ENCODE measurements at places on chromosomes 13 and 19. TPM values are rescaled to one million over a fixed set of nuclear protein-coding genes. Genes with fewer than 3 reads are reported as not detected.
A peak's percentile ranks its signal among the peaks of the same experiment; 100 is the strongest.

The CACNA1A gene
- 0.85 TPM for total RNA-seq

The SBK3 gene
- total RNA-seq, result not detected

DNA sequence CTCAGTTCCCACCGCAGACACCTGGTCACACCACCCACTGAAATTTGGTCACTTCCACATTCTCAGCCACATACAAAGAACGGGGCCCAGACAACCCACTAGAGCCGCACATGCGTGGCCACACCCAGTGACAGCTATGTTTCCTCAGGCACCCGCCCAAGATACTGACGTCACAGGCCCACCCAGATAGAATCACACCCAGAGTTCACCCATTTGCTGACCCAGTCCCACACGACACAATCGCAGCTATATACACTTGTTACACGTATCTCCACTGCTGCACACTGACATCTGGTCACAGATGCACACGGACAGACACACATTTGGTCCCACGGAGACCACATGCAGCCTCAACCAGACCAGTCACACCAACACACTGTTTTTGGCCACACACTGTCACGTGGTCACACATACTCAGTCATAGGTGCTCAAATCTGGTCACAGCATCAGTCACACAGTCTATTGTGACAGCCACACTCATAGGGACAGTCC lies 2.9 kb downstream of the NUMBL start:
- DNase-seq, result peak; percentile 65

GRCh38 chr19:33706631-33707030 lies 84.9 kb downstream of the CHST8 start:
- no peak for DNase-seq

DNA sequence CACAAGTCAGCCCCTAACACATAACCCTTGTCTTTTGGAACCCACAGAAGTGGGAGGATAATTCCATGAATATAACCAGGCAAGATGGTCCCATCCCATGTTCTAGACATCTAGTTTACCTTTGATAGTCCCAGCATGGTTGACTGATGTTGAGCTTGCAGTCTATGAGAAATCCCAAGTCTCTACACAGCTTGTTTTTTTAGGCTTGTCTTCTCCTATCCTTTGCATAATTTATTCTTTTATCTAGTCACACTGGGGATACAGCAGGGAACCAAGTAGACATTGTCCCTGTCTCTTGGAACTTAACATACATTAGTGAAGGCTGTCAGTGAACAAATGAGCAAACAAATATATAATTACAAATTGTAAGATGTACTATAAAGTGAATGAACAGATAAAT lies 19.6 kb upstream of the FRY start:
- no peak for DNase-seq

- no peak for DNase-seq
These were observed 295.8 kb downstream of the NDFIP2 start for GRCh38 chr13:79776531-79777295.

DNA sequence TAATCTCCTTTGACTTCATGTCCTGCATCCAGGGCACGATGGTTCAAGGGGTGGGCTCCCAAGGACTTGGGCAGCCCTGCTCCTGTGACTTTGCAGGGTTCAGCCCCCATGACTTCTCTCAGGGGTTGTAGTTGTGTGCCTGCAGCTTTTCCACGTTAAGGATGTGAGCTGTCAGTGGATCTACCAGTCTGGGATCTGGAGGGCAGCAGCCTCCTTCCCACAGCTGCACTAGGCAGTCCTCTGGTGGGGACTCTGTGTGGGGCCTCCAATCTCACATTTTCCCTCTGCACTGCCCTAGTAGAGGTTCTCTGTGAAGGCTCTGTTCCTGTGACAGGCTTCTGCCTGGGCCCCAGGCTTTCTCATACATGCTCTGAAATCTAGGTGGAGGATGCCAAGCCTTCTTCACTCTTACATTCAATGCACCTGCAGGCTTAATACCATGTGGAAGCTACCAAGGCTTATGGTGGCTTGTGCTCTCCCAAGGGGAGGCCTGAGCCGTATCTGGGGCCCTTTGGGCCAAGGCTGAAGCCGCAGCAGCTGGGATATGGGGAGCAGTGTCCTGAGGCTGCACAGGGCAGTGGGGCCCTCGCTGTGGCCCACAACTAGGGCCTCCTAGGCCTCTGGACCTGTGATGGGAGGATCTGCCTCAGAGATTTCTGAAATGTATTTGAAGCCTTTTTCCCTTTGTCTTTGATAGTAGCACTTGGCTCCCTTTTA lies 39.3 kb upstream of the ERICH6B start:
- DNase-seq, result no peak

- no peak for DNase-seq
These were observed 2.3 kb downstream of the NCCRP1 start for GRCh38 chr19:39199025-39199424.

DNA sequence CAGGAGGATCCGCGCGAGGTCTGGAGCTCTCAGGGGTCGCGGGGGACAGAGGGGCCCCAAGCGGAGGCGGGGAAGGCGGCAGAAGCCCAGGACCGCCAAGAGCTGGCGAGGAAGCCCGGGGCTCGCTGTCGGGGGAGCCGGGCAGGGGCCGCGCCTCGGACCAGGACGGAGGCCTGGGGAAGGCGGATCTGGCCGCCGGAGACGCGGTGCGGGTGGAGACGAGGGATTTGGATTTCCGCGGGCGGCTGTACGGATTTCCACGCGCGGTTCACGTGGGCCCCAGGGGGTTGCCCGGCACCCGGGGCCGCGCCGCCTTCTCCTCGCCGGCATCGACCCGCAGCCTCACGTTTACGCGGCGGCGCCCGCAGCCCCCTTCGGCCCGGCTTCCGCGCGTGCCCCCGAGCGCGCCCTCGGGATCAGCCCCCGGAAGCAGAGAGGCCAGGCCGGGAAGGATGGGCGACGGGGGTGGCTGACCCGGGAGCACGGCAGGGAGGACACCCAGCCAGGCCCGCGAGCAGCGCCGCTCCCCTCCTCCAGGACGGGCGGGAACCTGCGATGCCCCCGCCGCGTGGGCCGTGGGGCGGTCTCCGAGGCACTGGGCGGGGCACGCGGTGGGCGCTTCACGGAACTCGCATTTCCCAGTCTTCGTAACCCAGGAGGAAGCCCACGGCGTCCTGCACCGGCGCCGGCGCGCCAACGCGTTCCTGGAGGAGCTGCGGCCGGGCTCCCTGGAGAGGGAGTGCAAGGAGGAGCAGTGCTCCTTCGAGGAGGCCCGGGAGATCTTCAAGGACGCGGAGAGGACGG lies 4.7 kb downstream of the F7 start:
- DNase-seq, result no peak

- DNase-seq, result no peak
These were observed 681.3 kb upstream of the SLITRK1 start for GRCh38 chr13:84563611-84564010.

GRCh38 chr13:45847554-45848224 lies 3.9 kb downstream of the SIAH3 start:
- DNase-seq, result peak; percentile 79

DNA sequence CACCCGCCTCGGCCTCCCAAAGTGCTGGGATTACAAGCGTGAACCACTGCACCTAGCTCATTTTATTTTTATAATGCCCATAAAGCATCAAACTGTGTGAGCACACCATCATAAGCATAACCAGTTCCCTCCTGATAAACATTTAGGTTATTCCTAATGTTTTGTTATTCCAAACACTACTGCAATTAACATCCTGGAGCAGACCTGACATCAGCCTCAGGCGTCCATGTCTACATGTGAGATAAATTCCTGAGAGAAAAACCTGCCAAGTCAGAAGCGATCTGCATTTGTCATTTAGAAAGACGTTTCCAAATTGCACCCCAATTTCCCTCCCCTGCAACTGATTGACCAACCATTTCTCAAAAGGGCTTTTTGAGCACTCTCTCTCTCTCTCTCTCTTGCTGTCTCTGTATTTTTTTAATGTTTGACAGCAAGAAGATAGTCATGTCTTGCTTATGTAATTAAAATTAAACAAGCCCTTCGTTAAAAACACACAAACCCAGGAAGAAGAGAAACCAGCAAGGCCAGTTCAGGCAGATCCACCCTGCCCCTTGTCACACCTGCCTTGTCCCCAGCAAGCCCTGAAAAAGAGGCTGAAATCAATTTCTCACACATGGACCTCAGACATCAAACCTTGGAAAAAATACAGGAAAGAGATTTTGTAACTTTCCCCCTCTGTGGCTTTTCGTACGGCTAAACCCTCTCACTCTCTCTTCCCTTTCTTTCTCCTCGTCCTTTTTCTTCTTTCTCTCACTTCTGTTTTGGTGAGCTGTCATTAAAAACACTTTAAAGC lies 9.9 kb downstream of the LYPD3 start:
- DNase-seq, result no peak

DNA sequence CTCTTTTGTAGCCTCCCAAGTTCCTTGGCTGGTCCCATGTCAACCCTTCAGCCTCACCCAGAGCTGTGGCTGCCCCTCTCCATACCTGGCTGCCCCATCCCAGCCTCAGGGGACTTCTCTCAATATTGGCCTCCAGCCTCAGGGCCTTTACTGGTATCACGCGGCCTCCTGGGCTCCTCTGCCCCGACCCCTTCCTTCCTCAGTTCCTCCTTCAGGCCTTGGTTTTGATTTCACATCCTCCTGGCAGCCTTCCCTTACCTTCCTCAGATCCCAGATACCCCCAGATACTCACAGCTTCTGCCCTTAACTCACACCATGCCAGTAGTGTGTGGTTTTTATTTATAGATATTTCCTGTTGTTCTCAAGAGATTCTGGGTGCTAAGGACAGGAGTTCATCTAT lies 12.8 kb upstream of the SCN1B start:
- DNase-seq, result no peak

DNA sequence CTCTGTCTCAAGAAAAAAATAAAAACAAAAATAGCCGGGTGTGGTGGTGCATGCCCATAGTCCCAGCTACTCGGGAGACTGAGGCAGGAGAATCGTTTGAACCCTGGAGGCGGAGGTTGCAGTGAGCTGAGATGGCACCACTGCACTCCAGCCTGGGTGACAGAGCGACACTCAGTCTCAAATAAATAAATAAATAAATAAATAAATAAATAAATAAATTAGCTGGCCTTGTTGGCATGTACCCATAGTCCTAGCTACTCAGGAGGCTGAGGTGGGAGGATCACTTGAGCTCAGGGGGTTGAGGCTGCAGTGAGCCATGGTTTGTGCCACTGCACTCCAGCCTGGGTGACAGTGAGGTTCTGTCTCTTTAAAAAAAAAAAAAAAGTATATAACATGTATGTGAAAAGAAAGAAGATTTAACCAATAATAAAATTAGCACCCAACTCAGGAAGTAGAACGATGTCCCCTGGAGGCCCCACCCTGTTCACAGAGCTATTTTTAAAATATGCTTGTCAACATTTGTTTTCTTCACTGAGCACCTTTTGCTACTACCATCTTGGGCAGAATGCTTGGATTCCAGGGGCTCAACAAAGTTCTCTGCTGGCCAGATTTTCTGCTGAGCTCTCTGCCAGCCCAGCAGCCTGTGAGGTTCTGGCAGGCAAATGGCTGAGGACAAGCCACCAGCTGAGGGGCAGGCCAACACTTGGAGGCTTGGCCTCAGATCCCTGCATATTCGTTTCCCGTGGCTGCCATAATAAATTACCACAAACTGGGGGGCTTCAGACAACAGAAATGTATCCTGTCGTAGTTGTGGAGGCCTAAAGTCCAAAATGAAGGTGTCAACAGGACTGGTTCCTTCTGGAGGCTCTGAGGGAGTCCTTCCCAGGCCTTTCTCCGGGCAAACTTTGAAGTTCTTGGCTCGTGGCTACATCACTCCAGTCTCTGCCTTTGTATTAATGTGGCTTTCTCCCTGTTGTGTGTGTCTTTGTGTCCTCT lies 5.2 kb downstream of the SLC25A42 start:
- peak; percentile 24 for DNase-seq

DNA sequence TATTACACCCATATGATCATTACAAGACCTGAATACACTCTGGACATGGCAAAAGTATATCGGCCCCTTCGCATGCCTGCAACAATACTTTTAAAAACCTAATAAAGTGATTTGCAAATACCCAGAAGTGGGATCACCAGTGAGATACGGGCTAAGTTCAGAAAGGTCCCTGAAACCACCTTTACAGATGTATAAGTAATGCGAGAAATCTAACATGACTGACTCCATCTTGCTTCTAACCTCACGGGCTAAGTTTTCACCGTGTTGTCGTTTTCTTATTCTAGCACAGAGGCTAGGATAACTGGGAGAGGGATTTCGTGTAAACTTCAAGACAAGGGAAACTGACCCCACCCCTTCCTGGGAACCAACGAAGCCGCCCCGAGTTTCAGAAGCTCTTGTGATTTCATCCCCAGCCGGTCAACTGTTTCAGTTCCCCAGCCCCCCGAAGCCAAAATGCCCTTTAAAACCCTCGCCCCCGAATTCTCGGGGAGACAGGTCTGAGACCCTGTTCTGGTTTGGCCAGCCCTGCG lies 703 bp downstream of the NEK3 start:
- DNase-seq, result peak; percentile 24

DNA sequence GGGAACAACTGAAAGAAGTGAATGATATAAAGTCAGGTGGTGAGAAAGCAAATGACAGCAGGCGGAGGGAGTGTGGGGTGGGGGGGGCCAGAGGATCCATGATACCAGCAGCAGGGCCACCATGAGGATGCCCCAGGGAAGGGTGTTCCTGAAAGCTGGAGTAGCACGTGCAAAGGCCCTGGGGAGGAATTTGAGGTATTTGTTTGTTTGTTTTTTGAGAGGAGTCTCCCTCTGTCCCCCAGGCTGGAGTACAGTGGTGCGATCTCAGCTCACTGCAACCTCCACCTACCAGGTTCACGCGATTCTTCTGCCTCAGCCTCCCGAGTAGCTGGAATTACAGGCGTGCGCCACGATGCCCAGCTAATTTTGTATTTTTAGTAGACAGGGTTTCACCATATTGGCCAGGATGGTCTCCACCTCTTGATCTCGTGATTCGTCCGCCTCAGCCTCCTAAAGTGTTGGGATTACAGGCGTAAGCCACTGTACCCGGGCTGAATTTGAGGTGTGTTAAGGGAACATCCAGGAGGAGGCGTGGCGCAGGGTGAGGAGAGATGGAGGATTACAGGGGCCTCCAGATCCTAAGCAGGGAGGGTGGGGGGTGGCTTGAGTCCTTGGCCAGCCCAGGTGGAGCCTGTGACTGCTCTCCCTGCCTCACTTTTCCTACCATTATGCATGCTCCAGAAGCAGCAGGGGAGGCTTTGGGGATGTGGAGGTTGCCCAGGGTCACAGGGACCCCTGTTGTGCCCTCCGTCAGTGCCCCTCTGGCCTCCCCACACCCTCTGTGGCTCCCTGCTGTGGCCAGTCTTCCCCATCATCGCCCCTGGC lies 12.4 kb upstream of the JUND start:
- DNase-seq, result no peak

DNA sequence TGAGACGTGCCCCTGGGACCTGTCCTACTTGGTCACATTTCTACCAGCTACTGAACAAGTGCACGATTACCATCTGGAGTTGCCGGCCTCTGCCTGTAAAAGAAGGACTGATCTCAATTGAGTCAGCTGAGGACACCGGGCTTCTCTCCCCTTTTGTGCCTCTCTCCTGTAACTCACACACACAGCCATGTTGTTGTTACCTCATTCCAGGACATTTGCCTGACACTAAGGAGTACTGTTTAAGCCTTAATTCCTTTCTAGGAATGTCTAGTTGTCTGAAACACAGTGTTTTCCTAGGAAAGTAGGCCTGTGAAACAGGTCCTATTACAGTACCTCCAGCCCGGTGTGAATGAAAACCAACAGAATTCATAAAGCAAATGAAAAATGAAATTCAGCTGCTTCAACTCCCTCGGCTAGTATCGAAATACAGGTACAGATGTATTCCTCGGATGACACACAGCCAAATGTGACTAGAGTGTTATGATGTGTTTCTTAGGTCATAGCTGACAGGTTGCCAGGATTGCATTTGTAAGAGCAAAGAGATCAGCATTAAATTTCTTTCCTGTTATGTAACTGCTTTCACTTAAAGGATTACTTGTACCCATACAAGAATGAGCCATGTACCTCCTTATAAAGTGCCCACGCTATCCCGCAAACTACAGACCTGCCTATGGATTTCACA lies 152.0 kb upstream of the IRS2 start:
- no peak for DNase-seq
